ENCODE measurements at places on chromosomes 5 and 9. TPM values are rescaled to one million over a fixed set of nuclear protein-coding genes. Genes with fewer than 3 reads are reported as not detected.

- peaks cover 6% of the 10 kb centered on the region for H3K4me1 ChIP-seq
- H3K36me3 ChIP-seq = no peaks in the 10 kb centered on the region
- no peak overlapping the region for H3K27ac ChIP-seq
- peak overlapping the region; percentile 62 for H3K4me3 ChIP-seq
Measured at GRCh38 chr5:115963566-115963965, 1.3 kb downstream of the LVRN start.

- H3K27ac ChIP-seq = no peak overlapping the region
- no peaks in the 10 kb centered on the region for H3K27me3 ChIP-seq
- H3K4me3 ChIP-seq = no peak overlapping the region
- DNase-seq = no peak
- no peaks in the 10 kb centered on the region for H3K36me3 ChIP-seq
Measured at GRCh38 chr5:160339406-160340130, 27.2 kb upstream of the CCNJL start.

- H3K27ac ChIP-seq = peak overlapping the region; percentile 88
- no peak for DNase-seq
- no peaks in the 10 kb centered on the region for H3K36me3 ChIP-seq
- peaks cover 68% of the 10 kb centered on the region for H3K4me1 ChIP-seq
- H3K27me3 ChIP-seq = no peaks in the 10 kb centered on the region
Measured at GRCh38 chr5:116652903-116653302, 78.3 kb upstream of the SEMA6A start.

DNA sequence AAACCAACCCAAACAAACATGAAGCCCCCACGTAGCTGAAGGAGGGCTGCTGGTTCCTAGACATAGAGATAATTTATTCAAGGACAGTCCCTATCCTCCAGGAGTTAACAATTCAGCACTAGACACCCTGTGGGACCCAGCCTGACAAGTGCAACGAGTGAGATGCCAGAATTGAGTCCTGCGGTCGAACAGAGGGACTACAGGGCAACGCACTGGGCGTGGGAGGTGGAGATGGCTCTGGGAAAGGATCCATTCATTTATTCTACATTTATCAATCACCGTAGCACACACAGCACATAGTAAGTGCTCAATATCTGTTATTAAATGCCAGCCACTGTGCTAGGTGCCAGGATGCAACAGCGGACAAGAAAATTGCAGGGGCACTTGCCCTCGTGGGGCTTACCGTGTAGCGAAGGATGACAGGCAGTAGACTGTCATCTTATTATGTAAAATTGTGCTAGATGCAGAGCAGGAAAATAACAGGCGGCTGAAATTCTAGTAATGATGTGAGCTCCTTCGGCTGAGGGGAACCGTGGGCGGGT, 855 bp upstream of the ARHGAP26 start:
- H3K4me3 ChIP-seq = peak overlapping the region; percentile 93
- peak overlapping the region; percentile 85 for H3K27ac ChIP-seq
- no peak for DNase-seq

DNA sequence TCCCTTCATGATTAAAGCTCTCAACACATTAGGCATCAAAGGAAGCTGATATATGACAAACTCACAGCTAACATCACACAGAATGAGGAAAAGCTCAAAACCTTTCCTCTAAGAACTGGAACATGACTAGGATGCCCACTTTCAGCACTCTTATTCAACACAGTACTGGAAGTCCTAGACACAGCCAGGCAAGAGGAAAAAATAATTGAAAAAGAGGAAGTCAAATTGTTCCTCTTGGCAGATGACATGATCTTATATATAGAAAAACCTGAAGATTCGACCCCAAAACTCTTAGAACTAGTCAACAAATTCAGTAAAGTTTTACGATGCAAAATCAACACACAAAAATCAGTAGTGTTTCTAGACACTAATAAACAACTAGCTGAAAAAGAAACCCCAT, 144.3 kb upstream of the NREP start:
- no peak overlapping the region for H3K4me3 ChIP-seq
- peaks cover 5% of the 10 kb centered on the region for H3K36me3 ChIP-seq
- no peak for DNase-seq
- H3K4me1 ChIP-seq = no peaks in the 10 kb centered on the region
- H3K27ac ChIP-seq = no peak overlapping the region
- H3K27me3 ChIP-seq = no peaks in the 10 kb centered on the region

GRCh38 chr5:77431719-77432118, 60.4 kb downstream of the WDR41 start:
- H3K36me3 ChIP-seq = peaks cover 10% of the 10 kb centered on the region
- no peak for DNase-seq
- no peak overlapping the region for H3K4me3 ChIP-seq

DNA sequence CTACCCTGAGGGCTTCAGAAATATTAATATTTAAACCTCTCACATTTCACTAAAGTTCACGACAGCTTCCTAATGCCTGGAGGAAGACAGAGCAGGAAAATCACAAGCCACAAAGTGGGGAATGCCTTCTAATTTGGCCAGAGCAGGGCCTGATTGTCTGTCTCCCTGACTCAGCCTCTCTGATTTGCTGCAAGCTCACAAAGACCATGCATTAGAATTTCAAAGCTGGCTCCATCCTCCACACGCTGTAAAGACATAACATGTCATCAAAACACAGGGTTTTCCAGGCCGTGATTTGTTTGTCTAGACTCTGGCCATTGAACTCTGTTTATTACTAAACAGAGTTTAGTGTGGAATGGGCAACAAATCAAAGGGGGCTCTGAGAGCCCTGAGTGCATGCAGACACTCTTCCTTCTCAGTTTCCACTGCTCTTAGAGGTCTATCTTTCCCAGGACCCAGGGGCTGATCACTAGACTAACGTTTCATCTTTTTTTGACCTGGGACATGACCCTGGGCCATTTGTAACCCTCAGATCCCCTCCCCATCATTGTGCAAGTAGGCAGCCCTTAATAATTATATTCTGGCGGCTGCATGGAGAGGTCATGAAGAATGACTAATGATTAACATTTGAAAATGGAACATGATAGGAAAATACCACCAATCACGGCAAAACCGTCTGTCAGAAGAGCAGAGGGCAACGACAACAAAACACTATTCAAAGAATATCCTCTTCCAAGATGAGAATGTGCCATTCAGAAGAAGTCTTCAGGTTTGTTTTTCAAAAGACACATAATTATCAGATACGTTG, 140.2 kb downstream of the ENC1 start:
- no peak overlapping the region for H3K27ac ChIP-seq
- no peaks in the 10 kb centered on the region for H3K36me3 ChIP-seq
- DNase-seq = no peak
- no peaks in the 10 kb centered on the region for H3K27me3 ChIP-seq
- no peak overlapping the region for H3K4me3 ChIP-seq

GRCh38 chr5:172765766-172766286, 5.2 kb downstream of the DUSP1 start:
- no peak for DNase-seq
- peaks cover 10% of the 10 kb centered on the region for H3K27me3 ChIP-seq
- H3K4me3 ChIP-seq = peak overlapping the region; percentile 79
- H3K27ac ChIP-seq = peak overlapping the region; percentile 52
- peaks cover 31% of the 10 kb centered on the region for H3K4me1 ChIP-seq

GRCh38 chr9:138105561-138106505, 228.3 kb downstream of the CACNA1B start:
- no peak for DNase-seq
- no peaks in the 10 kb centered on the region for H3K4me1 ChIP-seq
- no peaks in the 10 kb centered on the region for H3K27me3 ChIP-seq
- H3K27ac ChIP-seq = no peak overlapping the region
- H3K36me3 ChIP-seq = 0 out of 2 replicates have a peak, but pooled peaks cover 2% of the 10 kb centered on the region
- H3K4me3 ChIP-seq = no peak overlapping the region

DNA sequence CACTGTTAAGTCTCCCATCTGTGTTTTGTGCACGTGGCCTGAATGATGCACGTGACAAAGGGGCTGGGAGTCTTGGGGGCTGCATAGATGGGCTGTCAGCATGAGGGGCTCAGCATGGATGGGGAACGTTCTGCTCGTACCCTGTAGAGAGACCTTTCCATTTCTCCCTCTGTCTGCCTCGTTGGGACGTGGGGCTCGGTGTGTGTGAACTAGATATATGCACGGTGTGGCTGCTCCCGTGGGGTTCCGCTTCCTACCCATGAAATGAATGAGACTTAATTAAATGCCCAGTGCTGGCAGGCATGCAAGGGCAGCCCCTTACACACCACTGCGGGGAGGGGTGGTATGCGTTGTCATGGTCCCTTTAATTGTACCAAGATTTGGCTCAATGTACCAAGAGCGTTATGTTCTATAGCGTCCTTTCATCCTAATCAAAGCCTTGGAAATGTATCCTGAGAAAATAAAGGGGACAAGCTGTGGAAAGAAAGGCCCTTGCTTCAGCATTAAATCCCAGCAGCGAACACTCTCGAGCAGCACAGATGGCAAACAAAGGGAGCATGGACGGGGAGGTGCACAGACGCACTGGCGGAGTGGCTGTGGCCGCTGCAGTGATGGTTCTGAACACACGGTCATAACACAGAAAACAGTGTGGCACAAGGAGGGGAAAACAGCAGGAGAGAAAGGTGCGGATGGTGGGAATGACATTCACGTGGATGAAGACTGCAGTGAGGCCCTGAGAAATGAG, 66.8 kb downstream of the RASGEF1C start:
- DNase-seq = no peak
- H3K4me3 ChIP-seq = no peak overlapping the region
- no peaks in the 10 kb centered on the region for H3K36me3 ChIP-seq
- H3K27ac ChIP-seq = no peak overlapping the region

The IQGAP2 gene
- 64.4 TPM for total RNA-seq

The KIF24 gene
- 3.8 TPM for total RNA-seq

The ARL15 gene
- total RNA-seq = 23.9 TPM

The IL4 gene
- not detected for total RNA-seq

The ZNF483 gene
- 65.9 TPM for total RNA-seq
